ENCODE measurements at places on chromosomes 7 and 10. TPM values are rescaled to one million over a fixed set of nuclear protein-coding genes. Genes with fewer than 3 reads are reported as not detected.

The NPSR1 gene
- total RNA-seq: not detected

GRCh38 chr10:34449836-34450235 is 365.3 kb downstream of the PARD3 start:
- no peaks in the 10 kb centered on the region for H3K36me3 ChIP-seq
- no peak overlapping the region for H3K27ac ChIP-seq
- no peaks in the 10 kb centered on the region for H3K27me3 ChIP-seq

The C10orf62 gene
- not detected for total RNA-seq

GRCh38 chr10:63164166-63164623 is 31.1 kb downstream of the NRBF2 start:
- H3K4me1 ChIP-seq: no peaks in the 10 kb centered on the region
- DNase-seq: no peak
- H3K4me3 ChIP-seq: no peak overlapping the region
- H3K36me3 ChIP-seq: peaks cover 2% of the 10 kb centered on the region
- no peak overlapping the region for H3K27ac ChIP-seq

GRCh38 chr7:138429577-138430250 is 30.3 kb upstream of the TRIM24 start:
- H3K36me3 ChIP-seq: no peaks in the 10 kb centered on the region
- H3K27ac ChIP-seq: no peak overlapping the region
- H3K4me3 ChIP-seq: no peak overlapping the region
- no peaks in the 10 kb centered on the region for H3K27me3 ChIP-seq
- DNase-seq: no peak

- H3K4me3 ChIP-seq: no peak overlapping the region
- H3K36me3 ChIP-seq: no peaks in the 10 kb centered on the region
- no peak for DNase-seq
- no peaks in the 10 kb centered on the region for H3K4me1 ChIP-seq
Measured at GRCh38 chr10:58373442-58373827, 11.8 kb upstream of the TFAM start.

The FGFBP3 gene
- 6.2 TPM for total RNA-seq

- H3K4me1 ChIP-seq: peaks cover 7% of the 10 kb centered on the region
- DNase-seq: no peak
Measured at GRCh38 chr10:84543948-84544347, 215.6 kb downstream of the CCSER2 start.

- H3K4me3 ChIP-seq: no peak overlapping the region
- no peak for DNase-seq
- no peak overlapping the region for H3K27ac ChIP-seq
Measured at GRCh38 chr7:94406696-94407095, 12.0 kb downstream of the COL1A2 start.
